Testis (tissue), 5 donors: ENCODE measurements at places on chromosomes 2 and 18. TPM values are rescaled to one million over a fixed set of nuclear protein-coding genes. Genes with fewer than 3 reads are reported as not detected.

GRCh38 chr18:10314066-10314465 lies 140.4 kb upstream of the APCDD1 start:
- H3K36me3 ChIP-seq: no peaks in the 10 kb centered on the region
- H3K4me3 ChIP-seq: no peak overlapping the region
- DNase-seq: no peak
- H3K27me3 ChIP-seq: no peaks in the 10 kb centered on the region
- no peak overlapping the region for H3K27ac ChIP-seq

GRCh38 chr2:46257476-46257875 lies 39.7 kb upstream of the EPAS1 start:
- no peak overlapping the region for H3K27ac ChIP-seq
- no peaks in the 10 kb centered on the region for H3K27me3 ChIP-seq
- no peak overlapping the region for H3K4me3 ChIP-seq

DNA sequence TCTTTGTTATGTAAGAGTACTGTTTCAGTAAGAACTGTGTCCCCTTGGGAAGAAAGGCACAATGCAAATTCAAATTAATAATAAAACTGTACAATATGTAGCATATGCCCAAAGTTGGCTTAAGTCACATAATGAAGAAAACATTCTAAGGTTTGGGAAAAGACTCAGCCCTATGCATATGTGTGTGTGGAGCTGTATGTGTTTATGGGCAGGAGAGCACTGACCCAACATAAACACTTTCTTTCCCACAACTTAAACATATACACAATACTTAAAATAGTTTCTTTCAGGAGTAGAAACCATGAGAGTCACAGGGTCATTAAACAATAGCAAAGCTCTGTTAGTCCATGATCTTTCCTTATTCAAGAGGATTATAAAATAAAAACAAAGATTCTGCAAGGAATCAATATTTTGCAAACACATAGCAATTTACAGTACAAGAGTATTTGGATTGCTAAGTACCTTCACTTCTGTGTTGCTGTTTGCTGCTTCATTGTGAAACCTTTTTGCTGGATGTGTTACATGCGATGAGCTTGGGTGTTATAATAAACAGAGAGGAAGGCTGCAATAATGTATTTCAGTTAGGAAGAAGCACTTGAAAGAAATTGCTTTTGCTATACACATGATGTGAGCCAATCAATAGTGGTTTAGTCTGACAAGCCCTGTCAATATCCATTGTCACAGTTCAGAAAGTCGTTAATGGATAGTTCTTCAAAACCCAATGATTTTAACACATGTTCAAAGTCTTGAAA lies 347.3 kb downstream of the ARHGAP15 start:
- no peaks in the 10 kb centered on the region for H3K27me3 ChIP-seq
- peaks cover under 1% of the 10 kb centered on the region for H3K4me1 ChIP-seq

The INHA gene
- total RNA-seq: 325 TPM

GRCh38 chr2:16678964-16679363 lies 13.3 kb upstream of the CYRIA start:
- no peaks in the 10 kb centered on the region for H3K27me3 ChIP-seq
- no peak overlapping the region for H3K27ac ChIP-seq
- no peaks in the 10 kb centered on the region for H3K36me3 ChIP-seq
- no peak overlapping the region for H3K4me3 ChIP-seq
